ENCODE measurements at places on chromosomes 3 and 15.
A peak's percentile ranks its signal among the peaks of the same experiment; 100 is the strongest.

DNA sequence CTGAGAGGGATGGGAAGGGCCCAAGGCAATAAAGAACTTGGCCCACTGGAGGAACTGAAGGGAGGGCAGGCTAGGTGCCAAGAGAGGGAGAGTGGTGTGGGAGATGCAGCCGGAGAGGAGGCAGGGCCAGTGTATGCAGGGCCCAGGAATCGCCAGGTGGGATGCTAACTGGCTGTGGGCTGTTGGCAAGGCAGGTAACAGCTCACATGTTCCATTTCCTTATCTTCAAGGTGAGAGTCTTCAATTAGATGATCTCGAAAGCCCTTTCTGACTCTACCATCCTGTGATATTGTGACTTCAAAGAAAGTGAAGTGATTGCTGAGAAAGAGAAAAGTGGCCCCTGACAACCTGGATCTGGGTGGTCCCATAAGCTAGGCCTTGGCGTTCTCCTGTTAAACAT is 49.0 kb downstream of the CASR start:
- no peak for DNase-seq

DNA sequence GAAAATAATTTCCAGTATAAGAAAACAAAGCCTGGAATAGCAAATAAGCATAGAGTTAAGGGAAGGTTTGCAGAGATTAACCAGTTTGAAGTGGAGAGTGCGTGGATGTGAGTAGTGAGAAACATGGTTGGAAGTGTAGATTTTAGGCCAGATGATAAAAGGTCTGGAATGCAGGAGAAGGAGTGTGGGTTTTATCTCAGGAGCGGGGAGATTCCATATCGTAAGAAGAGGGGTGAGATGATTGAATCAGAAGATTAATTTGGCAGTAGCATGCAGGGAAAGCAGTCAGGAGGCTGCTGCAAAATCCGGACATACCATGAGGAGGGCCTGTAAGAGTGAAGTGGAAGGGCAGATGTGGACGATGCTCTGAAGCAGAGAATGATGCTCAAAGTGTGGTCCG is 13.7 kb downstream of the PPARG start:
- DNase-seq, result no peak

DNA sequence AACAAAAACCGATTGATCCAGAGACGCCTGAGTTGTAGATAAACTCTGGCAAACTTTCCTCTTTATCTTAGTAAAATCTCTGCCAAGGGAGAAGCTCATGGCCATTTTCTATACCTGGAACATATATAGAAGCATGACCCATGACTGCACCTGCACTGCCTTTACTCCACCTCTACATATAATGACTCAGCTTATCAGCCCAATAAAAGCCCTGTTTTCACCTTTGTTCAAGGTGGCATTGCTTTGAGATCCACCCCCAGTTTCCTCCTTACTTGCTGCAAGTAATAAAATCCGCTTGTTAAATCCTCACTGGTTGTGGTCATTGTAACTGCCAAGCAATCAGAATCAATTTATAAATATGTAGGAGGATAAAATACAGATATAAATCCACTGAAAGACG is 1280.4 kb downstream of the NSUN3 start:
- DNase-seq, result no peak

- no peak for DNase-seq
These were observed 107.5 kb upstream of the MRPS22 start for GRCh38 chr3:139236336-139236735.

DNA sequence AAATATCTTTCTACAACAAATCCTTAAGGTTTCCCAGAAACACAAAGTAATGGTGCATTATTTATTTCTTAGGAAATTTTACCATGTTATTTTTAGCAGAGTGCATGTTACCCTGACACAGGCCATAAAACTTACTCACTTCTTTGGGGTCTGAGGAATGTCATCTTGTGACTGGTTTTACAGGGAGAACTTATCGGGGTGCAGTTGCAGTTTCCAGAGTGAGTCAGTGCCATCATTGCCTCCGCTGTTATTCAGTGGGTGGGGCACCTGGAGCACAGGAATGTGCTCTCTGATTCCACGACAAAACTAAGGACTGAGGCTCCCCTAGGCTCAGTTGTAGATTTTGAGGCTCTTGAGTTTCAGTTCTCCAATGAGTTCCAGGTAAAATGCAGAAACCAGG is 11.1 kb upstream of the GREM1 start:
- no peak for DNase-seq

DNA sequence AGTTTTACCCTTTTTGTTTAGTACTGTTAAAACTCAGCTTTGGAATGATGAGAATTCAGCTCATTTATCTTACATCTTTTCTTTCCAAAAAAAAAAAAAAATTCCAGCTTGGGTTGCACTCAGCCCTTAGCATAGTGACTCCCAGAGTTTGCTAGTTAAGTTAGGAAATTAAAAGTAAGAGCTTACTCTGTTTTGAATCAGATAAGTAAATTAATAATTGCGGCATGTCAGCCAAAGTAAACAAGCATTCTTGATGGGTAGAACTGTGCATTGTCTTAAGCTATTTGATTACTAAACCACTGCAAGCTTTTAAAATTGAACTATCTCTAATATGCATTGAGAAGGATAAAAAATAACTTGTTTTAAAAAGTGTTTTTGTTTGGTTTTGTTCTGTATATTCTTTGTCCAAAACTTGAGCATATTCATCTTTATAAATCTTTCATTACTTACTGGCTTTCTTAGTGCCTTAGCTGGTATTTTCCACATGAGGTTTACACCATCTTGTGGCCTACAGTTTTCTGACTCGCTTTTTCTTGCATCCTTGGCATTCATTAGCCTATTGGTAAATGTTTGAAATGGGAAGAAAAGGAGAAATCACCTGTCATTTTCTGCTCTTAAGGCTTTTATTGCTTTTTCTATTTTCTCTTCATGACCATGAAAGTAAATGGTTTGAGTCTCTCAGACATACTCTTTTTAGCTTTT is 107.6 kb downstream of the FILIP1L start:
- no peak for DNase-seq

DNA sequence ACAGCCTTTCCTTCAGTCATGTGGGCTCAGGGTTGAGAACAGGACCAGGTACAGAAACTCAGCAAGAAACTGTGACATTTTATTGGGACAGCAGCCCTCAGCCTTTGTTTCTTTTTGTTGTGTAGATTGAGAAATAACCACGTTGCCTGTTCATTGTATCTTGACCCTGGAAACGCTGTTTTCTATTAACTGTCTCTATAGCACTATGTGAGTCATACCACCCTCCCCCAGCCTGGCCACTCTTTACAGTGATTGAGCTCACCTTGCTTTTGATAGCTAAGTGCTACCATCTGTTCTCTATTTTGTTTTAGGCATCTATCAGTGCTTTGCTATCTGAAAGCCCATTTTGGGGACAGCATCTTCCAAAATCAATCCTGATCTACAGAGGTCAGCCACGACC is 127.9 kb downstream of the CD47 start:
- no peak for DNase-seq

DNA sequence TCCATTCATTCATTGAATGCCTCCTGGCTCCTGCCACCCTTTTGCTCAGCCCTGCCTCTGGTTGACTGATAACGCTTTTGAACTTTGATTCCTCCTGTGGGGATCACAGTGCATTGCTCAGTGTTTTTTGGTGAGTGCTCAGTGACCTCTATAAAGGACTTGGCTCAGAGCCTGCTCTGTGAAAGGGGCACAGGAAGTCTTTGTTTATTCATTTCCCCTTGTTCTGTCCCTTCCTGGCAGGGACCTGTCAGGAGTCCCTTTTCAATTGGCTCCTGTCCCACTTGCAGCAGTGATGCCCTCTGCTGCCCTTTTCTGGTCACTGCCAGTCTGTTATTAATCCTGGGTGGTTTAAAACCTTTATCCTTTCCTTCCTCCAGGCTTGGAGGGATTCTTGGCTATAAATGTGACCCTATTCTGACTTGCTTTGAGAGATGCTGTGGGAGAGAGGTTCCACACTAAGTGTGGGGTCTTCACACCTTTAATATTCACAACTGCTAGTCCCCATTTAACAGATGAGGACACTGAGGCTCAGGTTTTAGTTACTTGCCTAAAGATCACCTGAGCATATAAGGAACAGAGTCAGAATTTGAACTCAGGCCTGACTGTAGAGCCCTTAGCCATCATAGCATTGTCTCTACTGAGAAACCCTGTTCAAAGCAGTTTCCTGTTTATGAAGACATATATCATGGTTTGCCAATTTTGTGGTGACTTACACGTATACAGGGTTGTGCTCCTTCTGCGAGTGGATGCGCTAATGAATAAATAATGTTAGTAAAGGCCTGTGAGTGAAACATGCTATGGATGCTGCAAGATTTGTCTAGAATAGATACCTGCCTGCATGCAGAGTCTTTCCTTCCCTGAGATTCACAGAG is 23.2 kb upstream of the TATDN2 start:
- peak; percentile 55 for DNase-seq

- DNase-seq, result no peak
These were observed 114.7 kb upstream of the BHLHE40 start for GRCh38 chr3:4864503-4864902.

DNA sequence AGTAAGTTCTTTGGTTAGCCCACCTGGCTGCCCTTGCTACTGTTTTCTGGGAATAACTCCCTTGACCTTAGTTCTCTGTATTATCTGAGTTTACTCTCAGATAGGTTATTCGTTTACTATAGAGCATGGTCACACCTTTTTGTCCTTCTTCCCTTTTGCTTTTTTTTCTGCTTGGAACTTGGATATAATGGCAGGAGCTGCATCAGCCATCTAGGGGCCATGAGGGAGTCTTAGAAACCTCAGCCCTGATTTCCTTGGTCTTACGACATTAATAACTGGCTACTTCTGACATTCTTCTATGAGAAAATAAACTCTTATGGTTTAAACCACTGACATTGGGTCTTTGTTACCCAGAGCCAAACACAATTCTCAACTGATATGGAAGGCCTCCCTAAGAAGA is 3.4 kb upstream of the SLC51B start:
- DNase-seq, result no peak

DNA sequence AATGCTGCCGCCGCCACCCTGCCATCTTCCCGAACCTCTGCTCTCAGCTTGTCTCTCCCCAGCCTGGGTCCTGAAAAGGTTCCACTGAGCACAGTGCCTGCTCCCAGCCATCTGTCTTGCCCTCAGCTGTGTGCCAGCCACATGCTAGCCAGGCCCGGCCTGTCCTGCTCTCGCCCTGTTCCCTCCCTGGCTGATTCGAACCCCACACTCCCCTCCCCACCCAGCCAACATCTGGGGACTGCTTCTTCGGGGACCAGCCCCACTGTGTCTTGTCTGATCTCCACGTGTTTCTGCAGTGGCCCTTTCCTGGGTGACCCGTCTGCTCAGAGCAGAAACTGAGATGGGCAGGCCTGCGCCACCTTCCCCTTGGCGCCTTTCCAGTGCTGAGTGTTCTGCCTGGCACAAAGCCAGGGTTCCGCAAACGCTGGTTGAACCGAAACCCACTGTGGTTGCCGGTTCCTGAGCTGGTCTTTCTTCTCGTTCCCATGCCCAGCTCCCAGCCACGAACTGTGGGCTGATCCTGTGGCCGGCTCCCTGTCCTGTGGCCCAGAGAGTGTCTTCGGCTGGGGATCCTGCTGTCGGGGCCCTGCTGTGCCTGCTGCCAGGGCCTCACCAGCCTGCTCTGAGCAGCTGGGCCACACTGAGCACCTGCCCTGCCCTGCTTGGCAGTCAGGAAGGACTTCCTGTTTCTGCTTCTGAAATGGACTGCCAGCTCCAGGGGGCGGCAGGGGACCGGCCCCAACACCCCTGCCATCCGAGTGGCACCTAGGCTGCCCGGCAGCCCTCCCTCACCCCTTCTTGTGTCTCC is 62.7 kb upstream of the KLF13 start:
- peak; percentile 85 for DNase-seq

GRCh38 chr3:152316318-152316717 is 47.6 kb downstream of the MBNL1 start:
- DNase-seq, result no peak

DNA sequence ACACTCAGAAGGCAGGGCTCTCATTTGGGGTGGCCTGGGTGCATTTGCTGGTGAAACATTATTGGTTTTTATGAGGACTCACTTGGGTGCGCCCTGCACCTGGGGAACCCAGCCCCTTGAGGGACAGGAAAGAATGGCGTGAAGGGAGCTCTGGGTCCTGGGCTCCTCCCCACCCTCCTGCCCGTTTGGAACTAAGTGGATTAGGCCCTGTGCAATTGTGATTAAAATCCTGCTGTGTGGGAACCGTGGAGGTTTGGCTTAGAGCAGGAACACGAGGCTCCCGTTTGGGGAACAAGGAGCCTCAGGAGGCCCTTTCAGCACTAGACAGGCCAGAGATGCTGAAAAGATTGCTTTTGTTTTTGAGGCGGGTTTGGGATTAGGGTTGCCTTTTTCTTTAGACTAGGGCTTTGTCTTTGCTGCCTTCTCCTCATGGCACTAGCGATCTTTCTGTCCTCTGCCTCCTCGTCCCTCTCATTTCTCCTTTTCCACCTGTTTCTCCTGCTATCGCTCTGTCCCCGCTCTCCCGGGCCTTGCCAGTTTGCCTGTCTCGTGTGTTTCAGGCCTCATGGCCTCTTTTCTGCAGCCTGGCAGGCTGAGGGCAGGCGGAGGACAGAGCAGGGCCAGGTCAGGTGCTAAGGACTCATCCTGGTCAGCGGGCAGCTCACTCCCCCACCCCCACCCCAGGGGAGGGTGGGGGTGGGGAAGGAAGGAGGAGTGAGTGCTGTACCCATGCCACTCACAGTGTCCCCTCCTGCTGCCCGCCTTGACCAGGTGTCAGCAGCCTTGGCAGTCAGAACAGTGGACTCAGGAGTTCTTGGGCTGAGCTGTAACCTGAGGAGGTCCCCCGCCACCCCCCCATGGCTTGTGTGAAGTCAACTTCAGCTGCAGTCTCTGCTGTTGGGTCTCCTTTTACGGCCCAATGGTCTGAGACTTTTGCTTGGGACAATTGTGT is 8.6 kb downstream of the MAPKAPK3 start:
- DNase-seq, result no peak

DNA sequence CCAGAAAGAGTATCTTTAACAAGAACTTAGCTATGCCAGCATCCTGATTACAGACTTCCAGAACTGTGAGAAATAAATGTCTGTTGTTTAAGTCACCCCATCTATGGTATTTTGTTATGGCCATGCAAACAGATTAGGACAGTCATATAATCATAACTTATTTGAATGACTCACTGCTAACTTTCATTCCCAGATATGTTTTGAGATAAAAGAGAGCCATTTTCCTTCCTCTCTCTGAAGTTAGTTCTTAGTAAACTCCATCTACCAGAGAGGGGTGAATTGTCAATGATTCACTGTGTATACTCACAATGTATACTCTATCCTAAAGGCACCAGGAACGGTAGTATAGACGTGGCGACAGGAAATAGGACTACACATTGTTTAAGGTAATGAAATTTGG is 179.4 kb upstream of the DPH6 start:
- no peak for DNase-seq

DNA sequence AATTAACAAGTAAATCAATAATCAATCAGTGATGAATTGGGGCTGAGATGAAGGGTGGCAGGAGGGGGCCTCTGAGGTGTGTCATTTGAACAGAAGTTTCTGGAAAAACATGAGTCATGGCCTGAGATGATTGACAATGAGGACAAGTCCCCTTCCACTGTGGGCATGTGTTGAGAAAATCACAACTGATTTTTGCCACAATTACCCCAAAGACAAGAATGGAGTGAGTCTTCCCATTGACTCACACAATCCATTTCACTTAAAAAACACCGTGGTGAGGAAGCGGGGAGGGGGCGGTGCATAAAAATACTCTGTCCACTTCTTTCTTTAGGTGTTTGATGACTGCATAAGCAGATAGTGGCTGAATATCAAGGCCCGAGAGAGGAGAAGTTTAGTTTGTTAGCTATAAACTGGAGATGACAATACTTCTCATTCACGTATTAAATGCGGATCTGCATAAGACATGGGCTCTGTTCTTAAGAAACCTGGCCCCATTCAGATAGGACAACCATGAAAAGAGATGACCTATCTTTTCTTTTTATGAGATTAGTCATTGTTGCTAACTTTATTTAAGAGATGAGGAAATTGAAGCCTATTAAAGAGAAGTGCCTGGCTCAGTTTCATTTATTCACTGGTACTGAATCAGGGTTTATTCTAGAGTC is 34.7 kb downstream of the SHC4 start:
- no peak for DNase-seq

All from CD8-positive, alpha-beta memory T cell (primary cell).